Stomach (tissue), 19 donors: ENCODE measurements at places on chromosomes 5 and 9. TPM values are rescaled to one million over a fixed set of nuclear protein-coding genes. Genes with fewer than 3 reads are reported as not detected.

ZNF883 gene
- 9.0 TPM for total RNA-seq

ASTN2 gene
- total RNA-seq, result 22.3 TPM

GALT gene
- 87.8 TPM for total RNA-seq

FRMD3 gene
- 5.1 TPM for total RNA-seq

SOHLH1 gene
- total RNA-seq, result not detected

ENDOG gene
- total RNA-seq, result 9.3 TPM

ABO gene
- 0.72 TPM for total RNA-seq

MAP3K1 gene
- 8.9 TPM for total RNA-seq

STKLD1 gene
- total RNA-seq, result not detected

PROB1 gene
- total RNA-seq, result not detected

C1QTNF2 gene
- total RNA-seq, result 4.0 TPM

ANKS6 gene
- total RNA-seq, result 26.3 TPM

FGF18 gene
- total RNA-seq, result not detected

KLF4 gene
- 58.6 TPM for total RNA-seq

LVRN gene
- 0.58 TPM for total RNA-seq

PCDHB12 gene
- total RNA-seq, result 4.4 TPM

ZFP37 gene
- total RNA-seq, result 0.72 TPM

PCDHB6 gene
- total RNA-seq, result not detected

OR1B1 gene
- total RNA-seq, result not detected

ENTR1 gene
- total RNA-seq, result 26.3 TPM

PKD2L2 gene
- total RNA-seq, result not detected

SHC3 gene
- 1.2 TPM for total RNA-seq

HAND1 gene
- total RNA-seq, result not detected

POU5F2 gene
- total RNA-seq, result 8.3 TPM

GLRA1 gene
- not detected for total RNA-seq

CYLC2 gene
- total RNA-seq, result not detected

PCDHB7 gene
- total RNA-seq, result not detected

COL15A1 gene
- total RNA-seq, result 173 TPM

NEUROG1 gene
- total RNA-seq, result not detected

NKD2 gene
- not detected for total RNA-seq

PCDHA1 gene
- not detected for total RNA-seq

SLC6A18 gene
- total RNA-seq, result not detected

FBXO38 gene
- total RNA-seq, result 45.5 TPM

UAP1L1 gene
- 95.6 TPM for total RNA-seq

WNT8A gene
- not detected for total RNA-seq

PCDHGB3 gene
- 3.1 TPM for total RNA-seq

NR2F1-AS1 gene
- total RNA-seq, result 29.9 TPM

SYK gene
- 2.2 TPM for total RNA-seq
